Peyer's patch (tissue), 4 donors: ENCODE measurements at places on chromosomes 5 and 9.
A peak's percentile ranks its signal among the peaks of the same experiment; 100 is the strongest.

DNA sequence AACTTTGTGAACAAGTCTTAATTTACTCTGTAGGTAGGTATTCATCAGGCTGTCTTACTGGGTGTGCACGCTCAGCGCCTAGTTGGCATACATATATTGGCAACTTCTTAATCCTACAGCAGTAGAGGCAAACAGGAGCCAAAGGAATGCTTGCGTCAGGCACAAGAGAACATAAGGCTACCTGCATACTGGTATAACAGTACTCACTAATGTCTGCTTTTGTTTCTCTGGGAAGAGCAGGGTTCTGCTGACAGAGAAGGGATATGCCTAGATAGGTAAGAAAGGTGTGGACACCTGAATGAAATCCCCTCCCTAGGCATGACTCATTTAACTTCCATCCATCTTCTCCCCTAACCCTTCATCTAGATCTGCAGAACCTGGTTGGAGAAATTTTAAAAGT, 40.1 kb downstream of the ELL2 start:
- no peak overlapping the region for H3K27ac ChIP-seq
- DNase-seq = no peak
- H3K4me1 ChIP-seq = no peaks in the 10 kb centered on the region
- H3K4me3 ChIP-seq = no peak overlapping the region
- H3K27me3 ChIP-seq = no peaks in the 10 kb centered on the region

GRCh38 chr9:131478421-131478868, 24.3 kb upstream of the POMT1 start:
- no peak overlapping the region for H3K27ac ChIP-seq
- H3K27me3 ChIP-seq = no peaks in the 10 kb centered on the region
- H3K4me3 ChIP-seq = no peak overlapping the region
- H3K4me1 ChIP-seq = no peaks in the 10 kb centered on the region
- DNase-seq = peak; percentile 78

GRCh38 chr5:119270960-119271757, 84.7 kb upstream of the TNFAIP8 start:
- no peaks in the 10 kb centered on the region for H3K36me3 ChIP-seq
- H3K4me3 ChIP-seq = no peak overlapping the region
- H3K27ac ChIP-seq = no peak overlapping the region
- no peak for DNase-seq
- H3K27me3 ChIP-seq = no peaks in the 10 kb centered on the region

DNA sequence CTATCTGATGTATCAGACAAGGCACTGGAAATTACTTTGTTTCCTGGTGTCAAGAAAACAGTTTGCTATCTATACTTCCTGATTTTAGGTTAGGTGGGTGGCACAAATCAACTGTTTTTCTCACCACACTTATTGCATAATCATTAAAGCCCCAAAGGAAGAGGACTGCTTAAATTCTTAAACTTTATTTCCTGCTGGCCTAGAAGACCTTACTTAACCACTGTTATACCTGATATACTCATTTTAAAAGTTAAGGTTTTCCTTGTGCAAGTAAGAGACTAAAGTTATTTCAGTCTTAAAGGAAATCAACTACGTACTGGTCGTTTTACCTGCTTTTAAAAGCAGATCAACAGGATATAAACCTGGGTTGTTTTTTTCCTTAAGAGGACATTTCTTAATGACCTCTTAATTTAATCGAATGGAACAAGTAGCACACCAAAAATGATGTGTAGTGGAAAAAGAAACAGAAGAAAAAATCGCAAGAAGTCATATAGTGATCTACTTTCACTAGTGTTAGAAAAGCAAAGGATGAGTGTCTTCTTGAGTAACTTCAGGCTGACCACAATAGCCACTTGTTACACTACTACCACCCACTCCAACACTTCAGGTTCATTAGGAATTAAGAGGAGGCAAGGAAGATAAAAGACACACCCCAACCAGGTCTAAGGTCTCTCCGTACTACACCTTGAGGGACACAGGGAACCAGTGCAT, 974 bp downstream of the CLINT1 start:
- no peaks in the 10 kb centered on the region for H3K36me3 ChIP-seq
- no peaks in the 10 kb centered on the region for H3K27me3 ChIP-seq
- H3K4me3 ChIP-seq = peak overlapping the region; percentile 79
- H3K4me1 ChIP-seq = no peaks in the 10 kb centered on the region

- no peak overlapping the region for H3K27ac ChIP-seq
- no peaks in the 10 kb centered on the region for H3K4me1 ChIP-seq
- no peak for DNase-seq
- H3K27me3 ChIP-seq = no peaks in the 10 kb centered on the region
- H3K4me3 ChIP-seq = no peak overlapping the region
Observed at GRCh38 chr5:92402045-92402444, 1018.9 kb upstream of the ARRDC3 start.

- no peak for DNase-seq
- H3K27me3 ChIP-seq = no peaks in the 10 kb centered on the region
- H3K4me1 ChIP-seq = no peaks in the 10 kb centered on the region
Observed at GRCh38 chr5:168317521-168318147, 26.2 kb downstream of the WWC1 start.

DNA sequence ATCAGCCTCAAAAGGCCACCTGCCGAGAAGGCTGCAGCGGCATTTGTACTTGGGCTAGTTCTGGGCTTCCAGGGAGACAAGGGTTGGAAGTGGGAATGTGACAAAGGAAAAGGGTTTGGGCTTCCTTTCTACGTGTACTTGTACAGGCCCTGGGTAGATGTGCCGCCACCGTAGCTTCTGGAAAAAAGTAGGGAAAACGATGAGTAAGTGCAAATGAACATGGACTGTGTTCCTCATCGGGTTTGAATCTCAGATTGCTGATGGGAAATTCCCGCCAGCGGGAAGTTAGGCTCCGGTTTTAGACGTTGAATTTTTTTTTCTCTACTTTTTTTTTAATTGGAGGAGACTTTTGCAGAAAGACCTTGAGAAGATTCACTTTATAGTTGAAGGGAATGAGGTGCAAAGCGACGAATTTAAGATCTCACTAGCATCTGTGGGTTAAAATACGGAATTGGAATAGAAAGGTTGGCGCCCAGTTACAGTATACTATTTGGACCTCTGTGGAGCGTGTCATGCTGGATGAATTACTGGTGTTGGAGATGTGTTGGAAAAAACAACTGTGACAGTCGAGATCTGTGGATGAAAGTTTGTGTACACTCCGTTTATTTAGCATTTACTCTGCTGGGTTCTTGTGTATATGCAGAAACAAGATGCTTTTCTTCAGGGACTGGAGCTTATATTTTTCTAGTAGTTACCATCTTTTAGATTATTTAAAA, 1.2 kb downstream of the G3BP1 start:
- peak overlapping the region; percentile 96 for H3K27ac ChIP-seq
- no peaks in the 10 kb centered on the region for H3K36me3 ChIP-seq
- no peaks in the 10 kb centered on the region for H3K27me3 ChIP-seq
- no peaks in the 10 kb centered on the region for H3K4me1 ChIP-seq

- DNase-seq = no peak
- no peak overlapping the region for H3K4me3 ChIP-seq
- H3K27me3 ChIP-seq = no peaks in the 10 kb centered on the region
- H3K27ac ChIP-seq = no peak overlapping the region
- no peaks in the 10 kb centered on the region for H3K36me3 ChIP-seq
Observed at GRCh38 chr9:120951960-120952618, 25.5 kb upstream of the TRAF1 start.

GRCh38 chr5:144779368-144779767, 608.7 kb downstream of the KCTD16 start:
- no peaks in the 10 kb centered on the region for H3K36me3 ChIP-seq
- no peak overlapping the region for H3K27ac ChIP-seq
- H3K4me1 ChIP-seq = no peaks in the 10 kb centered on the region
- H3K27me3 ChIP-seq = no peaks in the 10 kb centered on the region
- DNase-seq = no peak
- no peak overlapping the region for H3K4me3 ChIP-seq

DNA sequence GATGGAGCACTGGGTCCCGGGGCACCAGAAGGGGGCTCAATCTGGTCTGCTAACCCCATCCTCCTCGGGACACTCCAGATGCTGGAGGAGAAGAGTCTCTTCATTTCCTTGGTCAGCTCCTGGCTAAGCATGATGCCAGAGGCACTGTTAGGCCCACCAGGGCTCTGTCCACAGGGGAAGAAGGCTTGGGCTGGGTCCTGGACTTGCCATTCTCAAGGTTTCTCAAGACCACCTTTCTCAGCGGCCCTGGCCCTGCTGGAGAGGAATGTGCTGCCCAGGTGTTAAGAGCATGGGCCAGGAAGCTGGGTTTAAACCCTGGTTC, 7.9 kb downstream of the SH2D3C start:
- H3K4me1 ChIP-seq = peaks cover 14% of the 10 kb centered on the region
- no peaks in the 10 kb centered on the region for H3K36me3 ChIP-seq
- H3K27ac ChIP-seq = peak overlapping the region; percentile 80
- H3K27me3 ChIP-seq = no peaks in the 10 kb centered on the region
